ENCODE measurements at places on chromosomes 2 and 18. TPM values are rescaled to one million over a fixed set of nuclear protein-coding genes. Genes with fewer than 3 reads are reported as not detected.

Gene CDH7
- total RNA-seq: not detected

Gene EFEMP1
- total RNA-seq: not detected

Gene COPS8
- 42.2 TPM for total RNA-seq

Gene NYAP2
- not detected for total RNA-seq

Gene DNAJC10
- total RNA-seq: 51.4 TPM

Gene MAIP1
- 21.9 TPM for total RNA-seq

Gene TCF4
- 0.26 TPM for total RNA-seq

Gene ARMC9
- total RNA-seq: 0.92 TPM

Gene ATP8B1
- total RNA-seq: 0.16 TPM

Gene RTP5
- total RNA-seq: not detected

Gene CTNNA2
- not detected for total RNA-seq

Gene RNF152
- not detected for total RNA-seq

Gene CERS6
- total RNA-seq: 14.5 TPM

Gene ADD2
- total RNA-seq: 12.8 TPM

Gene EGR4
- not detected for total RNA-seq

Gene SULT1C2
- total RNA-seq: not detected

Gene MAL
- total RNA-seq: 188 TPM

Gene PTPRM
- 0.76 TPM for total RNA-seq

Gene HOXD8
- total RNA-seq: not detected

Gene CCBE1
- total RNA-seq: not detected

Gene CD226
- 47.6 TPM for total RNA-seq

Gene CYRIA
- total RNA-seq: 0.78 TPM

Gene SERPINB11
- not detected for total RNA-seq

Measured in activated CD8-positive, alpha-beta T cell treated with anti-CD3 and anti-CD28 coated beads, Interleukin-2, amount 10 ng/mL, durations not matched to agents 7 days and 5 days (primary cell).